ENCODE measurements at places on chromosomes 5 and 9. TPM values are rescaled to one million over a fixed set of nuclear protein-coding genes. Genes with fewer than 3 reads are reported as not detected.

DNA sequence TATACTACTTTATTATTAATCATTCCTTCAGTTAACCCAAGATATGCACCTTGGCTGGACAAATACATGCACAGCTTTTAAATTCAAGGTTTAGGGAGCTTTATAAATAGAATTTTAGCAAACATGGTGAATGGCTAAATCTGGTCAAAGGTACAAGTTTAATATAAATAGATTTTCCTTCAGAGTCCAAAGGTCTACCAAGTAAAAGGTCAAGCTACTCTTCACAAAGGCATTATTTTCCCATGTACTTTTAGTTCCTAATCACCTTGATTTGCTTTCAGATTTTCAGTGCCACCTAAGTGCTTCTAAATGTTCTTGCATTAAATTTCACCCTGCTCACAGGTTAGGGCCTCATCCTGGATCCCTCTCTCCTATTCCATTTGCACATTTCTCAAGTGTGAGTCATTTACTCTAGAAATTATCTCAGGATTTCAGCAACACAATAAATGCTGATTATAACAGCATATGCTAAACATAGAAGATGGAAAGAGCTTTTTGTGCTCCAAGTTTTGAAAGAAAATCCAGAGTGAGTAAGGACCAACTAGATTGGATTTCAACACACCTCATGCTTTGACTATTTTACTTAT lies 459.4 kb upstream of the ITGA1 start:
- DNase-seq: no peak

DNA sequence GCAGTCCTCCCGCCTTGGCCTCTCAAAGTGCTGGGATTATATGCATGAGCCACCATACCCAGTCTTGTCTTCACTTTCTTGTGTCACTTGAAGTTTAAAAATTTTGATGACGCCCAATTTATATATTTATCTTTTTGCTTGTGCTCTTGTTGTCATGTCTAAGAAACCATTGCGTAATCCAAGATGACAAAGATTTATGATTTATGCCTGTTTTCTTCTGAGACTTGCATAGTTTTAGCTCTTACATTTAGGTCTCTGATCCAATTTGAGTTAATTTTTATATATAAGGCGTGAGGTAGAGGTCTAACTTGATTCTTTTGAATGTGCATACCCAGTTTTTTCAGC lies 18.6 kb downstream of the ANKHD1 start:
- DNase-seq: no peak

GRCh38 chr5:128341056-128341455 lies 197.0 kb downstream of the FBN2 start:
- no peak for DNase-seq

DNA sequence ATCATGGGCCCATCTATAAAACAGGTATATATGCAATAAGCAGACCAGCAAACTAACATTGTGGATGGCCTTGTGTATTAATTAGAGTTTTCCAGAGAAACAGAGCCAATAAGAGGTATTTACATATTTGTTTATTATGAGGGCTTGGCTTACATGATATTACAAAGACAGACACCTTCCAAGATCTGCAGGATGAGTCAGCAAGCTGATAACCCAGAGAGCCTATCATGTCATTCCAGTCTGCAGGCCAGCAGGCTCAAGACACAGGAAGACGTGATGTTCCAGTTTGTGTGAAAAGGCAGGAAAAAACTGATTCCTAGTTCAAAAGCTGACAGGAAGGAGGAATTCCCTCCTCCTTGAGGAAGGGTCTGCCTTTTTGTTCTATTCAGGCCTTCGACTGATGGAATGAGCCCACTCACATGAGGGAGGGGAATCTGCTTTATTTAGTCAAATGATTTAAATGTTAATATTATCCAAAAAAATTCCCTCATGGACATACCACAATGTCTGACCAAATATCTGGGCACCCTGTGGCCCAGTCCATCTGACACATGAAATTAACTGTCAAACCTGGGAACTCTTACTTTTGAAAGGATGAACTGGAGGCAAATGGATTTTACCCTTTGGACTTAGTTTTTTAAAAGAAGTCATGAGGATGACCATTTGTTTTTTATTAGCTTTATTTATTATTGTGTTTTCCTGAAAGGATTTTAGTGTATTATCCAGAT lies 161.2 kb upstream of the CHD1 start:
- DNase-seq: no peak

DNA sequence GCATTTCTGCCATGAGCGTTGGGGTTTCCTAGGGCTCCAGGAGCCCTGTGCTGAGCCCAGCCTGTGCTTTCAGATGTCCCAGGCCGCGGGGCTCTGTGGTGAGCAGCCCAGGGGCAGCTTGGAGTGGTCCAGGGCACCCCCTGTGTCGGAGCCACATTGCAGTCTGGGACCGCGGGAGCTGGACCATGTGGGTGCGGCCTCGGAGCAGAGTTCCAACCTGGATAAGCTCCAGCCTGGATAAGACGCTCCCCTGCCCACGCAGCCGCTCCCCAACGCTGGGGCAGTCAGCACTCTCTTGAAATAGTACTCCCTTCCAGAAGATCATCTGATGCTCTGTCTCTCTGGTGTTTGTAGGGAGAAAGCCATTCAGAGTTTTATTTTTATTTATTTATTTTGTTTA lies 111.1 kb downstream of the WNK2 start:
- peak; percentile 17 for DNase-seq

DNA sequence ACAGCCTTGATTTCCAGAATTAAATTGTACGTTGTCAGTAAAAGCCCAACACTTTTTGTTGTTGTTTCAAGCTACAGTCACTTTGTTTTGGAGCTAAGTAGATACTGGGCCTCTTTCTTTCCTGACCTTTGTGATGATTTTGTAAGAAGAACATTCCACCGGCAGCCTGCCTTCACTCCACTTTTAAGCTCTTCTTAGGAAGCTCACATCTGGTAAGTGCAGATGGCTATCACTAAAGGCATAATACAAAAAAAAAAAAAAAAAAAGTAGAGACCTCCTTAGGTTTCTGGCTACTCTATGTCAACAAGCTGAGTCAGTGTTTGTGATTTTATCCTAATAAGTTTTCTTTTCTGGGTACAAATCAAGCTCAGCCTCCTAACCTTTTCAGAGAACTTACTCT lies 1922.1 kb upstream of the WWC1 start:
- DNase-seq: no peak

Gene WNT8A
- polyA plus RNA-seq: 0.15 TPM

Gene LRRC19
- 19.4 TPM for polyA plus RNA-seq
